ENCODE measurements at places on chromosomes 3 and 15. TPM values are rescaled to one million over a fixed set of nuclear protein-coding genes. Genes with fewer than 3 reads are reported as not detected.

DNA sequence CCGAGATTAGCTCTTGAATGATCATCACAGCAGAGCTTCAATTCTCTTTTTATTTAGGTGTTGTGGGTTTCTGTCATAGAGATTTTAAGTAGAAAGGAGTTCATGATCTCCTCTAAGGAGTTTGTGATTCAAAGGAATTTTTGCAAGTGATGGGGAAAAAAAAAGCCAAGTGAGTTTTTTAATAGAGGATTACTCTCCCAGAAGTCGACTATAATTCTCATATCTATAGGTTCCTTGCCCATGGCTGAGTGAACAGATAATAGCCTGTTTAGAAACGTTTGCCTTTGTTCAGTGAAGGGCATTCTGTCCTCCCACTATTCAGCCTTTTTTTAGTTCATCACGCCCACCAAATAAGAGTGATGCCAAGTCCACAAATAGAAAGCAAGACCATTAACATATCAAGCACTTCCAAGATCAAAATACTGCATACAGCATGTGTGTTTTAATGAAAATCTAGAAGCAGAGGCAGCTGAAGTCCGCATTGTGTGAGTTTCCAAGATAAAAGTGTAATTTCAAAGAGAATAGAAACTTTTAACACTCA is 398.4 kb upstream of the CNTN3 start:
- no peak for DNase-seq

- DNase-seq: no peak
These were observed 271.5 kb downstream of the SATB1 start for GRCh38 chr3:18153571-18154173.

DNA sequence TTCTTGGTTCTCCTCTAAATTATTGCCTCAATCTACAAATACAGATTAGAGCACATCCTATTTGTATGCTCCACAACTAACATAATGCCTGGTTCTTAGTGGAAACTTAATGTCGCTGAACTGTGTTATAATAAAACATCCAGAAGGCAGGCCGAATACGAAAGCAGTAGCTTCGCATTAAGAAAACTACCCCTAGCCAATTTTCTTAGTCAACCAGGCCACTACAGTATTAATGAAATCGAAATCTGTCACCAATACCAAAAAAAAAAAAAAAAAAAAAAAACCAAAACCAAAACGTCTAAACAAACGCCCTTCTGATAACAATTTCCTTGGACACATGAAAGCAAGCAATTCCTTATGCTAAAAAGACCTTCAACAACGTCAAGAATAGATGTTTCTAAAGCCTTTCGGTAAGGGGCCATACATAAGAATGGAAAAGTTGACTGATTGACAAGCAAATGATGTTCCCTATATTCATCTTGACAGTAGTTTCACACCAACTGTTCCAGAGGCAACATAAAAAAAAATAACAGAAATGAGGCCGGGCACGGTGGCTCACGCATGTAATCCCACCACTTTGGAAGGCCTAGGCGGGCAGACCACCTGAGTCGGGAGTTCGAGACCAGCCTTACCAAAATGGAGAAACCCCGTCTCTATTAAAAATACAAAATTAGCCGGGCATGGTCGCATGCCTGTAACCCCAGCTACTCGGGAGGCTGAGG is 1.3 kb downstream of the DENND6A start:
- no peak for DNase-seq

Gene DLL4
- polyA plus RNA-seq: 6.0 TPM

Gene MME
- 17.5 TPM for polyA plus RNA-seq
